Lower lobe of right lung (tissue), 2 donors: ENCODE measurements at places on chromosomes 1 and 21.

GRCh38 chr1:220880362-220880670 is 1.1 kb downstream of the HLX start:
- DNase-seq: no peak

GRCh38 chr1:205344066-205344928 is 12.4 kb downstream of the KLHDC8A start:
- DNase-seq: peak; percentile 62

DNA sequence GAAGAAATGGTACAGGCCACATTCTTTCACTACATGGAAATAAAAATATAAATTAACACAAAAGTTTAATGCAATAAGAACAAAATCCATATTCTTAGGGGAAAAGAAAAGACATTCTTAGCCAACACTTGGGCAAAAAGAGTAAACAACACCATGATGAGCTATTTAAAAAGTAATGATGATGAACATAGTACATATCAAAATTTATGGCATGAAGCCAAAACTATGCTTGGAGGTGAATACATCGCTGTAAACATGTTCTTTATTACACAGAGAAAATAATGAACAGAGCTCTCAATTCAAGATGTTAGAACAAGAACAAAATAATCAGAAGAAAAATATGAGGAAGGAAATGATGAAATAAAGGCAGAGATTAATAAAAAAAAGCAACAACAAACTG is 158.2 kb downstream of the ZSCAN20 start:
- no peak for DNase-seq

DNA sequence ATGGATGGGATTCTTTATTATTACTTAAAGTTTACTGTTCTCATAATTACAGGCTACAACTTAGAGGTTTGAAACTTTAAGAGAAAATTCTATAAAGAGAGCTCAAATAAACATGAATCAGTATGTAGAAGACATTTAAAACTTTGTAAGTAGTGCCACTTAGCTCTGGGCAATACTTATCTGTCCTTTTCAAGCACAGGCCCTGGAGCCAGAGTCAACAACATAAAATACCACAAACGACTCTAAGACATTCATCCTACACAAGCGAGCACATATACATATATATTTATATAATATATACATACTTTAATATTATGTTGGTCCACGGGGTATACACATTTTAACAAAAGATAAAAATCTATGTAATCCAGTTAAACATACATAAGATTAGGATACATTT is 24.1 kb upstream of the TTC39A start:
- DNase-seq: no peak

DNA sequence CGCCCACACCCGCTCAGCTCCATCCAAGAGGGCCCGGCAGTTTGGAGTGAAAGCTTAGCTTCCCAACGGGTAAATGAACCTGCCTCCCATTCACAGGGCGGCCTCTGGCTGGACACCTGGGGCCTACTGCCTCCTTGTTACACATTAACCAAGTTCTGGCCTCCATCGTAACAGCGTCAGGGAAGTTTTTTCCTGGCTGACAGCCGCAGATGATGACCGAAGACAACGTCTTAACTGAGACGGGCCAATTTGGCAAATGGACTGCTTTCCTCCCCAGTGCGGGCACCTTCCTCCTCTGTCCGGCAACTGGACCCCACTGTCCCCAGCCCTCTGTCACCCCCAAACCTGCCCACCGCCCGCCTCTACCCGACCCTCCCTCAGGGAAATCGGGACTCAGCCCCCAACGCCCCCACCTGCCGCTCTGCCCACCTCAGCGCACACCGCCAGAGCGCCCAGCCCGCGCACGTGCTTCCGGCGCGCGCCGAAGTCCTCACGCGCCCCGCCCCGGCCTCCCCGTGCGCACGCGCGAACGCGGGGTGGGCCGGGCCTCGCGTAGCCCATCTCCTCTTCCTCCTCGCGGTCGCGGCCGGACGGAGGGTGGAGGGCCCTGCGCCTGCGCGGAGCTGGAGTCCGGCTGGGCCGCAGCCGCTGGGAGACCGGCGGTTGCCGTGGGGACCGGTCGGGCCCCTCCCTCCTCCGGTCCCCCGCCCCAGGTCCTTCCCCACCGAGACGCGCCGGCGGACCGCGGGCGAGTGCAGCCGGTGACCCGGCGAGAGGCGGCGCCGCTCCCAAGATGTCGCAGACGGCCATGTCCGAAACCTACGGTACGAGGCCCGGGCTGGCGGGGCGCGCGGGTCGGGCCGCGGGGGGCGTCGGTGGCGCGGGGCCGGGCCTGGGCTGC is at the start of gene RAB4A:
RAB4A (plus strand) TSS at position 565 of the 901 bp plus-strand sequence; CDS start at position 794, 229 bp downstream.
- DNase-seq: peak; percentile 92

DNA sequence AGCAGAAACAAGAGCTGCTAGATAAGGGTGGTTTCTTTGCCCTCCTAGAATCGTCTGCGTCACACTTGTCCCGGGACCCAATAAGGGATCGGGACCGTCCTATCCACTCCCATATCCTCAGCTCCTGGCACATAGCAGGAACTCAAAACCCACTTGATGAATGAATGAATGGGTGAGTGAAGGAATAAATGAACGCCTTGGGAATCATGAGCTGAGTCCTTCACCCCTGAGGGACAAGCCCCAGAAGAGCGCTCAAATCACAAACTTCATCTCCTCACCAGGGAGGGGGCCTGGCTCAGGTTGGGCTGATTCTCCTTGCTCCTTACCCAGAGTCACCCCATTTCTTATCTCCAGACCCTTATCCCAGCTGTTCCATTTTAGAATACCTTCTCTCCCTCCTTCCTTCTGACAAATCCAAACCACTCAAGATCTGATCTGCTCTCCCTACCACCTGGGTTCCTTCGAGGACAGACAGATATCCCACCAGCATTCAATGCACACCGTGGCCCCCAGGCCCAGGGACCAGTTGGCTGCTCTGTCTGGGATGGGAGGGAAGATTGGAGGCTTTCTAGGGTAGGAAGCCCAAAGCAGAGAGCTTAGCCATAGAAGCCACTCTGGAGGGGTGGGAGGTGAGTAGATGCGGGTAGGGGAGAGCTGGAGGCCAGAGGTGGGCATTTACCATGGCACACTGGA is 643 bp upstream of the MOB3C start:
- no peak for DNase-seq

DNA sequence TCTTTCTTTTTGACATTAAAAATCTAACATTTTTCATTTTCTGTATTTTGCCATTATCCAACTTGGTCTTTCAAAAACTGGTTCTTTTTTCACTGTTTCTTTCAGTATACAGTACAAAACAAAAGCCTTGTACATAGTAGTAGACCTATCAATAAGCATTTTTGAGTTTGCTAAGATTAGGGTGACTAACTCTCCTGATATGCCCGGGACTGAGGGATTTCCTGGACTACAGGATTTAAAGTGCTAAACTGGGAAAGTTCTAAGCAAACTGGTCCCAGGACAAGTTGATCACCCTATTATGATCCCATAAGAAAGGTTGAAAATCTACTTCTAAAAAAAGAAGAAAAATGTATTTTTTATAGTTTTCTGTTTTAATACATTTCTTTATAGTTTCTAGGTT is 120.9 kb downstream of the USP25 start:
- no peak for DNase-seq

GRCh38 chr1:224488806-224489499 is 54.4 kb upstream of the WDR26 start:
- DNase-seq: no peak

- DNase-seq: peak; percentile 58
Measured at GRCh38 chr1:26994020-26994786, 711 bp downstream of the TRNP1 start.

- DNase-seq: no peak
Measured at GRCh38 chr1:71001624-71002023, 46.0 kb downstream of the PTGER3 start.

DNA sequence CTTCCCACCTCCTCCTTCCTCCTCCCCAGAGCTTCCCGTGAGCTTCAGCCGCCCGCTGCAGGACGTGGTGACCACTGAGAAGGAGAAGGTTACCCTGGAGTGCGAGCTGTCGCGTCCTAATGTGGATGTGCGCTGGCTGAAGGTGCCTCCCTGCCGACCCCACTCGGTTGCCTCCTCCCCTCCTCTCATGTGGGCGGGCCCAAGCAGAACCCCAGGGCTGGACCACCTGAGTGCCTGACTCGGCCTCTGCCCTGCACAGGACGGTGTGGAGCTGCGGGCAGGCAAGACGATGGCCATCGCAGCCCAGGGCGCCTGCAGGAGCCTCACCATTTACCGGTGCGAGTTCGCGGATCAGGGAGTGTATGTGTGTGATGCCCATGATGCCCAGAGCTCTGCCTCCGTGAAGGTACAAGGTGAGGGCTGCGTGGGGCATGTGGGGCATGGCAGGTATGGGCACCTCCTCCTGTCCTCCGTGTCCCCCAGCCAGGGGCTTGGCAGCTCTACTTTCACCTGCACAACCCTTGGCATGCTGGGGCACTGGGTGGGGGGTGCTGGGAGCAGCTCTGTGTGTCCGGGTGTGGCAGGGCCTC is 69.2 kb downstream of the OBSCN start:
- peak; percentile 45 for DNase-seq

DNA sequence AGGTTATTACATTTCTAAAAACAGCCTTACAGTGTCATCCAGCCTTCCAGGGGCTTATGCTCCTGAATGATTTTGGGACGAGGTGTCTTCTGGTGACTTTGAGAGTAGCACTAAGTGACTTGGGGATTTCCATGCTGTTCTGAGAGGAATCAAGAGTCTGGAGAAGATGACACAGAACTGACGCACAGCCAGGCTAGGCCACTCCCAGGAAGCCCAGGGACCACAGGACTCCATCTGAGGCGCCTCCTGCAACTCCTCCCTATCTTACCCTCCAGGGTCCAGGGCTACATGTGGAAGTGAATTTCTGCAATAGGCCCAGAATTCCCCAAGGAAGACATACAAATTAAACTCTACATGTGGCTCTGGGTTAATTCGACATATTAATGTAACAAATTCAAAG is 92.5 kb downstream of the SLC25A24 start:
- no peak for DNase-seq

DNA sequence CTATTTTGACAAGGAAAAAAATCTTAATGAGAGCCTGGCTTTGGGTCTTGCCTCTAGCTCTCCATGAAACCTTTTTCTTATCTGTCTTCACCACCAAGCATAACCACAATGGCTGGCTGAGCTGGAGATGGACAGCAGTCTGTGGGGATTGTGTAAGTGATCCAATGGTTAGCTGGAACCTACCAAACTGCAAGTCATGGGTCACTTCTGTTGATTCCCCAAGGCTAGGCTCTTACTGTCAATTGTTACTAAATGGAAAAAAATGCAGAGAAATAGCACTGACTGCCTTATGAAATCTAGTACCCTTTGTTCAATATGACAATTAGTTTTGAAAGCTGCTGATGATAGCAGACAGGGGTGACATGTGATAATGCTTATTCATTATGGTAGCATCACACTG is 359.0 kb downstream of the ST6GALNAC3 start:
- DNase-seq: no peak

GRCh38 chr1:65564493-65564892 is 144.0 kb downstream of the LEPR start:
- DNase-seq: no peak

GRCh38 chr1:7954683-7955082 is 6.8 kb upstream of the PARK7 start:
- DNase-seq: no peak

GRCh38 chr21:43600642-43601402 is 58.5 kb downstream of the HSF2BP start:
- no peak for DNase-seq

DNA sequence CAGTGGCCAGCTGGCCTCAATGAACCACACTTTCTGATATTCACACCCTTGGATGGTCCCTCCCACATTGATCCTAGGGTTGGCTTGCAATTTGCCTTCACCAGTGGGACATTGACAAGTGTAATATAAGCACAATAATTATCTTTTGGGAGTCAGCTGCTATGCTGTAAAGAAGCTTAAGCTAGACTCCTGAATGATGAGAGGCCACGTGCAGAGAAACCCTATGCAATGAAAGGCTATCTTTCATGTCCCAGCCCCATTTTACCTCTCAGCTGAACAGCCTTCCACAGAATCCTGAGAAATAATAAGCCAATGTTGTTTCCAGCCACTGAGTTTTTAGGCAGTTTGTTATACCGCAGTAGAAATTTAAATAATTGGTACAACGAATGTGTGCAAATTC is 11.1 kb upstream of the C8A start:
- no peak for DNase-seq

DNA sequence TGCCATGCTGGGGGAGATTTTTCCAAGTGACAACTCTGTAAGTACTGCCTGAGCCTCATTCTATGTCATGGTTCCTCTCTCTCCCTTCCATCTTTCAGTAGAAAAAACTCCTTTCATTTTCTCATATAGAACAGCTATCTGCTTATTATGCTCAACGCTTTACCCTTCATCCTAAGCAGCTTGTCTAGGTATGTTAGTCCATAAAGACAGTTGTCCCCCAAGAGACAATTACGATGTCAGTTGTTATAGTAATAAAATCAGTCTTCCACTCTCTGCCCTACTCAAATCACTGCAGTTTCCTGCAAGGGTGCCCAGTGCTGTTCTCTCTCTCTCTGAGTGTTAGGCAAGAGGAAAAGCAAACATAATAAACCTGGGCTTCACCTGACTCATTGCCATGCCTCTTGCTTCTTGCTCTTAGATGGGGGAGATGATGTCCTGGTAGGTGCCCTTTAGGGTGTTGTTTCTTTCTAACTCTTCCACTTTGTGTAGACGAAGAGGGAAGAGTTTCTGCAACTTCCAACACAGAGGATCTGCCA is 59.4 kb downstream of the PAPPA2 start:
- DNase-seq: no peak

DNA sequence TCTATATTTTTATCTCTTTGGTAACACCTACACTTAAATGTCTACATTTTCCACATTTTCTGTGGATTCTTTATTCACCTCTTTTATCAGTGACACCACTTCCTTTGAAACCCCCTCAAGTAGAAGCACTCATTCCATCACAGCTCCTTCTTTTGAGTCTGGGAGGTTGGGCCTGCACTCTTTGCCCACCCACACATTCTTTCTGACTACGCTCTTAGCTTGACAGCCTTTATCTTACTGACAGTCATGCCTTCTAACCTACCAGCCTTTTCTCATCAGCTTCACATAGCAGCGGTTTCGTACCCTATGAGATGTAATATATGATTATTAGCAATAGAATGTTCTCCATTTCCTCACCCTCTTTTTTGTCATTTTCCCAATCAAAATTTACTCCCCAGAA is 151.9 kb downstream of the TNFSF18 start:
- DNase-seq: no peak

GRCh38 chr1:170017478-170017877 is 57.0 kb downstream of the KIFAP3 start:
- DNase-seq: no peak

DNA sequence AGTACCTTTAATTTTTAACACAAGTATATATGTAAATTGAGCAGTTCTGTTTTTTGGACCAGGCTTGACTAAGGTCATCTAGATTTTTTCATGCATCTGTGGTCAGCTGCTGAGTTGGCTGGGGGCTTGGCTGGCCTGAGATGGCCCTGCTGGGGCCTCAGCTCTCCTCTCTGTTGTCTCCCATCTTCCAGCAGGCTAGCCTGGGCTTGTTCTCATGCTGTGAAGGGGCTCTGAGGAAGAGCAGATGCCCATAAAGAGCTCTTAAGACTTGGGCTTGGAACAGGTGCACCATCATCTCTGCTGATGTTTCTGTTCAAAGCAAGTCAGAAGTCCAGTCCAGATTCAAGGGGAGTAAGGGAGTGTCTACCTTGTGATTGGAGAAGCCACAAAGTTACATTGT is 51.2 kb upstream of the TNR start:
- DNase-seq: no peak

GRCh38 chr1:18998016-18998724 is 41.7 kb upstream of the IFFO2 start:
- DNase-seq: no peak

GRCh38 chr1:222239130-222239529 is 308.8 kb downstream of the HHIPL2 start:
- DNase-seq: no peak

GRCh38 chr21:32918478-32919120 is 107.1 kb upstream of the OLIG2 start:
- no peak for DNase-seq

- DNase-seq: no peak
Measured at GRCh38 chr1:78047106-78047505, 1.3 kb downstream of the GIPC2 start.
